ENCODE measurements at places on chromosomes 1 and 21.
A peak's percentile ranks its signal among the peaks of the same experiment; 100 is the strongest.

- DNase-seq, result peak; percentile 77
Observed at GRCh38 chr1:7770997-7771822, at the start of gene VAMP3. Gene VAMP3 (plus strand): TSS chr1:7771296. CDS start chr1:7771384, 88 bp downstream.

GRCh38 chr1:2865571-2866421 is 64.3 kb upstream of the TTC34 start:
- no peak for DNase-seq

DNA sequence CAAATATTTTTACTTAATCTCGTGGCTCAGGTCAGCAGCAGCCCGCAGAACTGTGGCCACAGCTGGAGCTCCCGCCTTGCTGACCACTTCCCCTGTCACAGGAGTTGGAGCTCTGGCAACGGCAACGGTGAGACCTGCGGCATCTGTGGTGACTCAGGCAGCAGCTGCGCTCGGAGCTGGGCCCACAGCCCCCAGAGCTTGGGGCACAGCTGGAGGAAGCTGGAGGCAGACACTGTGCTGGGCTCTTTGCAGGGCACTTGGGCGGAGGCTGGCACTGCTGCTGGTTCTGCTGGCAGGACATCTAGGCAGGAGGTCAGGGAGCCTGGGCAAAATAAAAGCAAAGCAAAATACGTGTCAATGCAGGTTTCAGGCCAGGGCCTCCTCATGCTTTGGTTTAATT is at the start of gene LCE3A:
Gene LCE3A (minus strand): TSS at position 301 of the 400 bp plus-strand sequence. CDS start 0 bp downstream, at position 301.
- no peak for DNase-seq

GRCh38 chr1:202968351-202968750 is 1.3 kb upstream of the CYB5R1 start:
- DNase-seq, result no peak

GRCh38 chr1:107889524-107889923 is 75.5 kb downstream of the VAV3 start:
- DNase-seq, result no peak

DNA sequence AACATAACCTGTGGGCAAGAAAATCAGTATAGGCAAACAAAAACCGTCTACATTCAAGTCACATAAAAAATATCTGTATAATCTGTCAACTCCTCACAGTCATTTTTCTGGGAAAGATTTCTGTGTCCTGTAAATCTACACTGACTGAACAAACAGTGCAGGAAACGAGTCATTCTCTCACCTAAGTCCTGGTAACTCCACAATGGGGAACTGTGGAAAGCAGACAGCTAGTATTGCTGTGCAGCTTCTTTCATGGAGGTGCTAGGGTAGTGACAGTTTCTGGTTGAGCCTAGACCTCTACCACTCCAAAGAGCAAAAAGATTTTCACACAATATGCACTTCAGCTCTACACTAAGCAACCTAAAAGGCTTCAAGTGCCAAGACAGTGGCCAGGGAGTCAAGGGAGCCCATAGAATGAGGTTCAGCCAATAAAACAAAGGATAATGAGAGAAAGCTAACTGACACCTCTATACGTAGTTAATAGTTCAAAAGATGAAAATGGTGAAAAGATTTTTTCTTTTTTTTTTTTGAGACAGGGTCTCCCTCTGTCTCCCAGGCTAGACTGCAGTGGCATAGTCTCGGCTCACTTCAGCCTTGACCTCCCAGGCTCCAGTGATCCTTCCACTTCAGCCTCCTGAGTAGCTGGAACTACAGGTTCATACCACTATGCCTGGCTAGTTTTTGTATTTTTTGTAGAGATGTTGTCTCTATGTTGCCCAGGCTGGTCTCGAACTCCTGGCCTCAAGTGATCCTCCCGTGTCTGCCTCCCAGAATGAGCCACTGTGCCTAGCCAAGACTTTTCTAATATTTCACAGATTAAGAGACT is 5.5 kb downstream of the PTP4A2 start:
- peak; percentile 36 for DNase-seq

- peak; percentile 71 for DNase-seq
Observed at GRCh38 chr1:151196292-151196800, 2.0 kb upstream of the PIP5K1A start.

DNA sequence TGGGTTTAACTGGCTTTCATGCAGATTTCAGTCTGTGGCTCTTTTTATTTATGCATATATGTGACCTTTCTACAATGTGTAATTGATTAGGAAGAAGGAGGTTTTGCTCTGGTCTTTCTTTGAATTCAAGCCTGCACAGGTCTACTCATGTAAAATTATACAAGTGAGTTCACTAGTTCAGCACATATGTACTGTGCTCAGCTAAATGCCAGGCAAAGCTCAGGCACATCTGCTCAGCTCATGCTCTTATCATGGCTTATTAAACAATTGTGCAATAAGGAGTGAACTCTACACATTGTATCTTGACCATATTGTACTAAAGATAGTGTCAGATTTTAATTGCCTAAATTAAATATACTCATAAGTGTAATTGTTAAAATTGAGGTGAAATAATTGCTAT is 378.4 kb downstream of the ADGRL2 start:
- DNase-seq, result no peak

GRCh38 chr1:155167166-155168104 is 5.7 kb downstream of the KRTCAP2 start:
- peak; percentile 77 for DNase-seq

- no peak for DNase-seq
Observed at GRCh38 chr1:165345502-165345901, 11.0 kb downstream of the LMX1A start.

DNA sequence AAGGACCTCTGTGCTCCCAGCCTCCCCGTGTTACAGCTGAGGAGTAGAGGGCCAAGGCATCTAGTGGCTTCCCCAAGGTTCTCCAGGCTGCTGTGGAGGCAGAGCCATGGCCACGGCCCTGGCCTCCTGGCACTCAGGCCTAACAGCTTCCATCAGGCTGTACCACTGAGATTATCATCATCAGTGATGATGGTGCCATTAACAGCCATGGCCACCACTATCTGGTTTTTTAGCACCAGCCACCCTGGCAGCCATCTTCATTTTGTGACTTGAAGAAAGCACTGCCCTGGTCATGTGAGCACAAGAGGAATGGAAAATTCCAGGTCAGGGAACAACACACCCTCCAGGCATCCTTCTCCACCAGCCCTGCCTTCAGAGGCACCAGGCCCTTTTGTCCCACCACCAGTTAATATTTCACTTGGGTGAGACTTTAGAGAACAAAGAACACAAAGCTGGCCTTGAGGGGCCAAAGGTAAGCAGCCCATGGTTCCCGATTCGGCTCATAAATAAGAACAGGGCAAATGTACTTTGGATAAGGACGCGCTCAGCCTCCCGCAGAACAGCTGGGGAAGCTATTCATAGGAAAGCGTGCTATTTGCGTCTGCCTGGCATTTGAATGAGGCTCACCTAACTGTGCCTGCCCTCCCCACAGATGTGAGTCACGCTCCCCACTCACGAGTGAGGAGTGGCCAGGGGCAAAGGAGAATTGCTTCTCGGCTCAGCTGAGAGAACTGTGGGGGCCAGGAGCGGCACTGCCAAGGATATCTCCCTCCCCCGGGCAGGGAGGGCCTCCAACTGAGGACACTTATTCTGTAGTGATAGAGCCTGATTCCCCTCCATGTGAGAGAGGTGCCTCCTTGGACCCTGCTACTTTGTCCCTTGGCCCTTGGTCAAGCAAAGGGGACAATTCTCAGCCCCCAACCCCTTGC is 95.6 kb downstream of the CD58 start:
- DNase-seq, result no peak

GRCh38 chr1:43671193-43671592 is 21.2 kb downstream of the KDM4A start:
- DNase-seq, result no peak

DNA sequence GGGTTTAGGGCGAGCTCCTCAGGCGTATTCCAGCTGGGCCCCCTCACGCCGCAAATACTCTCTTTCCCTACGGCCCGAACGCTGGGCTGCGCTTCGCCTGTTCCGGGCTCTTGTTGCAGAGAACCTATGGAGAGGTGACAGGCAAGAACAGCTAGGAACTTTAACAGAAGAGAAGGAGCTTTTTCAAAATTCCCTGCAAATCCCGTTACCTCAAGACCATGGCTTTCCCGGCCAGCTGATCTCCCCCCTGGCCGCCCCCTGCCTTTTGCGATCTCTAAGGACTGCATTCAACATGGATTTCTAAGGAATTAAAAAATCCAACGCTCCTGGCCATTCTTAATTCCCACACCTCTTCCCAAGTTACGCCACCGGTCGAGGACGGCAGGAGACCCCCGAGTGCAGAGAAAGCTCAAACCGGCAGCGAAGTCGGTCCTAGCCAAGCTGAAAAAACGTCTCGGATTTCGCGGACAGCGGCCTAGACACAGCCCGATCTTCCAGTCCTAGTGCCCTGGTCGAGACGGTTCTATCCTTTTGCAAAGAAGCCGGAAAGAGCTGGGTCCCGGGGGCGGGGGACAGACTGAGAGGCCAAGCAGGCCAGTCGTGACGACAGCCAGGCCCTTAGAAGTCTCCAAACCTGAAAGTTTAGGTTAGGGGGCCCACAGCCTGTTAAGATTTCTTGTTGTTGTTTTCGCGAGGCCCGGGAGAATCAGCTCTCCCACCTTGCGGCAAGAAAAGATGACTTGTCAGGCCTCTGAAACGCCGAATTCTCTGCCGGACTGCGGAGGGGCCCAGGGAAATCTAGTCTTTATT is 1.1 kb upstream of the TBX15 start:
- DNase-seq, result no peak

- no peak for DNase-seq
Observed at GRCh38 chr1:203275656-203276272, 29.6 kb upstream of the BTG2 start.

GRCh38 chr1:73472810-73473209 is 725.2 kb downstream of the LRRIQ3 start:
- DNase-seq, result no peak

GRCh38 chr1:7583291-7584096 is 187.6 kb upstream of the VAMP3 start:
- no peak for DNase-seq

GRCh38 chr1:201553496-201554189 is 14.7 kb downstream of the NAV1 start:
- DNase-seq, result no peak

- no peak for DNase-seq
Observed at GRCh38 chr1:247402120-247402675, 13.8 kb upstream of the NLRP3 start.

DNA sequence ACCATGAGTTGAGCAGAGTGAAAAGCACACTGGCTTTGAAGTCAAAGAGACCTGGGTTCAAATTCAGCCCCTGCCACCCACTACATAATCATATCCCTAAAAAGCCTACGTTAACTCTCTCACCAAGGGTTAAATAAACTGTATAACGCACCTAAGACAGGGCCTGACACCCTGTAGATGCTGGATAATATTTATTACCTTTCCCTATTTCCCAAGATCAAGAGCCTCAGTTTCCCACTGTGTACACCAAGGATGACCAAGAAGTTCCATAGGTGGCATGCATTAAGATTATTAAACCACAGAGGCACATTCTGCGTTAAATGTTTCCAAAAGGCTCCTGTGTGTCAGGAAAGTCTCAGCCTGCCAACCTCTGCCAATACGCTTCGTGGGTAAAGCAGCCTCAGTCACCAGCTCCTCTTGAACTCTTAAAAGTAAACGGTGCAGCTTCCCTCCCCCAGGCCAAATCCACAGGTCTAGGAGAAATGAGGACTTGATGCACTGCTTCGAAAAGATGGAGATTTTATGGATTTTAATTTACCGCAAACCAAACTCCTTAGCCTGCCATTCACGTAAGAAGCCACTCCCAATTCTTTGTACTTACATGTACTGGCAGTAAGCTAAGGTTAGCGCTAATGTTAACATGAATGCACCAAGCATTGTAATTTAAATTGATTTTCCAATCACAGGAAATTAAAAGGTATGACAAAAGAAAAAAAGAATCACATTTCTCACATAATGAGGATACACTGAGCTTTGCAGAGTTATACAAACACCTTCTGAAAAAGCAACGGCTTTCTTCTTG is 2.6 kb downstream of the USP24 start:
- no peak for DNase-seq

DNA sequence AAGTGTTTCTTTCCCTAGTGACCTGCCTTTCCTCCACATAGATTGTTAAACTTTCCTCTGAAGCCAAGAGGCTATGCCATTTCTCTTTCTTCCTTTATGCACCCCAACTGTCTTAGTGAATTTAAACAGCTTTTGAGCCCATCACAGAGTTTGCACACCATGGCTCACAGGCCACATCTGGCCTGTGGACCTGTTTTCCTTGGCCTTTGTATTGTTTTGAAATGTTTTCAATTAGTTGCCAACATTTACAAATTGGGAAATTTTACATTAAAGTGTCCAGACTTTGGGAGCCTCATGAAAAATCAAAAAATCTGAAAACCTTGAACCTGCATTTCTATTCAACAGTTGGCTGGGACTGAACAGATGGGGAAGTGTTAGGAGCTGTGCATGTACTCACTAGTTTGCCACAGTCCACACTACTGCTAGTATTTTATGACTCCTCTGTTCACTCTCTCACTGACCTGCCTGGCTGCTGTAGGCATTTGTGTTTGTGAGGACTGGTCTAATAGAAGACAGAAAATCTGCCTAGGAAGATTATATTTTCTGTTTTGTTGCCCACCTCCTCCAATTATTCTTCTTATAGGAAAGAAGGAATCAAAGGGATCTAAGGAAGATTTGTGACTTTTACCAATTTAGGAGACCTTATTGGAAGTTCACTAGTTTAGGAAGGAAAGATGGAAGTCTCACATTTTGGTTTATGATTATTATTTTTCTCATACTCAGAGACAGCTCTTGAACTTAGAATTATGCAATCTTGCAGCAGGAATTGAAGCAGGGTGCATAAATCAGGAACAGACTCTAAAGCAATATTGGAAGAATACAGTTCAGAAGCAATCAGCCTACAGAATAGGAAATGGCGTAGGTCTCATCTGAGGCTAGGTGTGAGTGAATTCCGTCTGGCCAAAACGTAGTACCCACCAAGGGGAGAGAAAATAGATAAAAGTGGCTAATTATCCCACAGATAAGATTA is 134.7 kb downstream of the HLX start:
- no peak for DNase-seq

DNA sequence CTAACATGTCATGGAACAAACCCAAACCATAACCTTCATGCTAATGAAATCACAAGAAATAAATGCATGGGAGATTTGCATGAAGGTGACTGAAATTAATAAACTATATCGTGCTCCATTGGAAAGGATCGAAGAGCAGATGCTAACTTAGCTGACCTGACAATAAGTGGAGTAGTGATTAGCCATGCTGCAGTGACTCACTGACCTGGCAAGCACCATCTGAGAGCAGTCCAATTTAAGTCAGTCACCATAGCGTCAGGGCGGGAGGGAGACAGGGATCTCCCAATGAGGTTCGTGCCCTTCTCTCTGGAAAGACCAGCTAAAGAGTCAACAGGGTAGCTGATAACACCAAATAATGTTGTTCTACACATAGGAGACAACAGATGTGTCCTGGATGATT is 21.5 kb downstream of the OLIG2 start:
- DNase-seq, result no peak

- no peak for DNase-seq
Observed at GRCh38 chr1:3595949-3596348, 15.4 kb downstream of the MEGF6 start.
